Astrocyte (in vitro differentiated cells and primary cell): ENCODE measurements at places on chromosomes 4 and X.

- DNase-seq, result no peak
These were observed 512.9 kb downstream of the FAT4 start for GRCh38 chr4:125827696-125828052.

DNA sequence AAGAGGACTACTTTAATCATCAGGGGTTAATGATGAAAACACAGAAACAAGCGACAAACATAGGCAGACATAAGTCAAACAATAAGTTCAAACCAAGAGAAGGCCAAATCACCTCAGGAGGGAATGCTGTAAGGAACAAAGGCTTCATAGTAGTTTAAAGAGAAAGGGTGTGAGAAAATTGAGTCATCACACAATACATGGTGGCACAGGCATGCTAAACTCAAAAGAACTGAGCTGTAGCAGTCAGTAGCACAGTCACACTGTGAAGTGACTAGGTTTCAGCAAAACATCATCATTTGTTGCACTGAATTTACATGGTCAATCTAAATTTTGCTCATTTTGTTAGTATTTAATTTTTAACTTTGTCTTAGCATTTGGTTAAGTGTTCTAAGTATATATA is 24.2 kb downstream of the SMC1A start:
- no peak for DNase-seq

DNA sequence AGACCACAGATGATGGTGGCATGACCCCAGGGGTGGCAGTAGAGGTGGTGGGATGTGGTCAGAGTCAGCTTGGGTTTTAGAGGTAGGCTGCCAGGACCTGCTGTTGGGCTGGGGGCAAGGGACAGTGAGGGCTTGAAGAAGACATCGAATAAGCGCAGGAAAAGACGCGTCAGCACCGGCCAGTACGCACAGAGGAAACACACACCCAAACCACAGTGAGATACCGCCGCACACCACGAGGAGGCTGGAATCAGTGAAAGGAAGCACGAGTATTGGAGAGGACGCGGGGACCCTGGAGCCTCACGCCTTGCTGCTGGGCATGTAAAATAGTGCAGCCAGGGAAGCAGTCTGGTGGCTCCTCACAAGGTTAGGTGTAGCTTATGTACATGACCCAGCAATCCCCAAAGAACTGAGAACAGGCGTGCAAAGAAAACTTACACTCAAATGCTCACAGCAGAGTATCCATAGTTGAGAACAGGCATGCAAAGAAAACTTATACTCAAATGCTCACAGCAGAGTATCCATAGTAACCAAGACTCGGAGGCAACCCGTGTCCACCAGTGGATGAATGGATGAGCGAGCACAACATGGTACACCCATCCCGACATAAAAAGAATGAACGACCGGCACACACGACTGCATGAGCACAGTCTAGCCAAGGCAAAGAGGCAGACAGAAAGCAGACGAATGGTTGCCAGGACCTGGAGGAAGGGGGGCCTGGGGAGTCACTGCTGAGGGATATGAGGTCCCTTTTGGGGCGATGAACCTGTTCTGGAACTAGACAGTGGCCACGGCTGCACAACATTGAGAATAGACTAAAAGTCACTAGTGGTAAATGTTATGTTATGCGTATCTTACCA is 13.3 kb downstream of the PDZD4 start:
- no peak for DNase-seq

DNA sequence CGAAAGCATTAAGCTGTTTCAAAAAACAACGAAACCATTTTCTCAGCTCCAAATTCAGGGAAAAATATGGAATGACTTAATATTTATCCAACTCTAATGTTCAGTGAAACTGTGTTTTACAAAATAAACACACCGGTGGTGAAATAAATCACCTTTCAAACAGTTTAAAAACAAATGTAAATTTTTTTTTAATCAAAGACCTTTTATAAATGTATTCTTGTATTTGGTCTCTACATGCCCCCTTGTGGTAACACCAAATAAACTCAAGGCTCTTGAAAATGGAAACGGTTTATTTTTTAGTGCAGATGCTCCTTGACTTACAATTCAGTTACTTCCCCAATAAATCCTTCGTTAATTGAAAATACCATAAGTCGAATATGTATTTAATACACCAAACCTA is 45.8 kb upstream of the ITM2A start:
- no peak for DNase-seq

DNA sequence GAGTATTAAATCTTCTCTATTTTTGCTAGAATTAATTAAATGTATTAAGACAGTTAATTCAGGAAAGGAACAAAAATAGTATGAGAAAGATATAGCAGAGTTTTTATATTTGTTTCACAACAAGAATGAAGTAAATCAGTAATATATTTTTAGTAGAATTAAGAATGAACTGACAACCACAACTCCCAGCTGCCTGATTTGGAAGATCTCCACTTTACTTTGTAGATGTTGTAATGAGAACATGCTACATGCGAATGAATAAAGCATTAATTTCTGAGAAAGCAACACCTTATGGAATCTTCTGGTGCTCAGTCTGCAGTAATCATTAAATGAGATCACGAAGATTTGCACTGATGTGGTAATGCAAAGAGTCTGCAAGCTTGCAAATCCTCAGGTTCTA is 695.6 kb upstream of the PCDH7 start:
- DNase-seq, result no peak

- DNase-seq, result no peak
These were observed 27.8 kb downstream of the PPP2R2C start for GRCh38 chr4:6444582-6444981.

DNA sequence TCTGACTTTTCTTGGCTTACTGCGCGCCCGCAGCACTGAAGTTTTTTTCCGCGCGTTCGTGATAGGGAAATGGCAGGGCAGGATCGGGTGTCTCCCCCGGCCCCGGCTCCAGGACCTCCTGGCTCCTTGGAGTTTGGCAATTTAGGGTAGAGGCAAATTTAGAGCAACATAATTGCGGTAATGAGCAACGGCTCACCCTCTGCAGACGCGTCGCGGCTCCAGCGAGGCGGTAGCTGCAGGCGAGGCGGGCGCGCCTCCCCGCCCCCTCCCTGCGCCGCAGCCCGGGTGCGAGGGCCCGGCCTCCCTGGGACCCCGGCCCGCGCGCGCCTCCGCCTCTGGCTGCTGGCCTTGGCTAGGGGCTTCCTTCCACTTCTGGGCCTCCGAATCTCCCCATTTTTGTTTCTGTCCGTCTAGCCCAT is 6.2 kb downstream of the MSX1 start:
- DNase-seq, result no peak

GRCh38 chr4:186644737-186645261 is 78.9 kb downstream of the FAT1 start:
- DNase-seq, result peak; percentile 23

DNA sequence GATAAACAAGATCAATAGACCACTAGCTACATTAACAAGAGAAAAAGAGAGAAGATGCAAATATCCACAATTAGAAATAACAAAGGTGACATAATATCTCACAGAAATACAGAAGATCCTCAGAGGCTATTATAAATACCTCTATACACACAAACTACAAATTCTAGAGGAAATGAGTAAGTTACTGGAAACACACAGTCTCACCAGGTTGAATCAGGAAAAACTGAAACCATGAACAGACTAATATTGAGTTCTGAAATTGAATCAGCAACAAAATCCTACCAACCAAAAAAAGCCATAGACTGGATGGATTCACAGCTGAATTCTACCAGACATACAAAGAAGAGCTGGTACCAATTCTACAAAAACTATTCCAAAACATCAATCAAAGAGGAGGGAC is 211.8 kb upstream of the CPEB2 start:
- no peak for DNase-seq

GRCh38 chr4:107683873-107684272 is 36.2 kb downstream of the PAPSS1 start:
- DNase-seq, result no peak

DNA sequence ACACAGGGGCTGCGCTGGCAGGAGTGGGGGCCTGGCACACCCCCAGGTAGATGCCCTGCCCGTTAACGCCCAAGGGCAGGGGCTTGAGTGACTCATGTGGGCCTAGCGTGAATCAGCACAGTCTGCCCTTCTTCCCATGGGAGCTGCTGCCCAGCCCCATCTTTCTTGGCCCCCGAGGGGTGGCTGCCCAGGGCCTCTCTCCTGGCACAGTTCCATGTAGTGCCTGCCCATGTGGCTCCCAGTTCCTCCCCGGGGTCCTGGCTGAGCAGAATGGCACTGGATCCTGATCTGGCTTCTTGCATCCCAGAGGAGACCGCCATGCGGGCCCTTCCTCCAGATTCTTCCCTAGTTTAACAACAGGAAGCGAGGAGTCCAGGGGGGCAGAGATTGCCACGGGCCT is 2.1 kb upstream of the AVPR2 start:
- DNase-seq, result no peak

GRCh38 chr4:82360298-82361177 is 13.3 kb downstream of the HNRNPD start:
- peak; percentile 14 for DNase-seq

- DNase-seq, result no peak
These were observed 79.2 kb upstream of the GPM6A start for GRCh38 chr4:175891231-175891630.

- DNase-seq, result no peak
These were observed 263.8 kb upstream of the NDST3 start for GRCh38 chr4:117770269-117771102.

GRCh38 chr4:1956631-1957030 is 52.1 kb downstream of the NELFA start:
- no peak for DNase-seq

DNA sequence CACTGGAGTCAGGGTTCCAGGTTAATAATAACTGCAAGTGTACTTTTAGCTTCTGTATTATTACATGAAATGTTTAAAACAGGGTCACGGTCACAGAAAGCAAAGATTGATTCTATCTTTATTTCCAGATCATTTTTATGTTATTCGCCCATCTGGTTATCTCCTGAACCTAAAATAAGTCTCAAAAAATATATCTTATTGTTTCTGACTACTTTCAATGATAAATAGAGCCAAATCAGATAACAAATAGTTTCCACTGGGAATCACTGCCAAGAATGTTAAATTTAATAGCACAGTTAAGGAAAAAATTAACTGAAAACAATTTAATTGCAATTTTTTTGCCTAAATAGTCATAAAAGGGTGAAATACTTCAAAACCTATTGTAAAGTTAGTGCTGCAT is 17.2 kb upstream of the VEGFD start:
- DNase-seq, result no peak

DNA sequence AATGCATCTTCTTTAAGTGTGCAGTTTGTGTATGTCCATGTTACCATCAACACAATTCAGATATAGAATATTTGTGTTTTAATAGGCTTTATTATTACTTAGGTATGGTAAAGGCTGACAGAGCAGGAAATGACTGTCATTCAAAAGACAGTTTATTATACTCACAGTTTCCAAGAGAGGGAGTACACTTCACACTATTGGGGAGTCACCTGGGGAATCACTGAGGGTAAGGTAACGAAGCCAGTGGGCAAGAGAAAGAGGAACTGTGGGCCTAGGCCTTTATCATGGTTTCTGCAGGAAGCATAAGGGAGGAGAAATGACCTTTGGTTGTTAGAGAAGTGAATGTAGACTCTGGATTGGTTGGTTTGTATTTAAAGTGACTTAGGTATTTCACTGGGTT is 235.1 kb upstream of the HCCS start:
- DNase-seq, result no peak

- no peak for DNase-seq
These were observed 9.4 kb downstream of the MGST2 start for GRCh38 chr4:139674875-139675550.

DNA sequence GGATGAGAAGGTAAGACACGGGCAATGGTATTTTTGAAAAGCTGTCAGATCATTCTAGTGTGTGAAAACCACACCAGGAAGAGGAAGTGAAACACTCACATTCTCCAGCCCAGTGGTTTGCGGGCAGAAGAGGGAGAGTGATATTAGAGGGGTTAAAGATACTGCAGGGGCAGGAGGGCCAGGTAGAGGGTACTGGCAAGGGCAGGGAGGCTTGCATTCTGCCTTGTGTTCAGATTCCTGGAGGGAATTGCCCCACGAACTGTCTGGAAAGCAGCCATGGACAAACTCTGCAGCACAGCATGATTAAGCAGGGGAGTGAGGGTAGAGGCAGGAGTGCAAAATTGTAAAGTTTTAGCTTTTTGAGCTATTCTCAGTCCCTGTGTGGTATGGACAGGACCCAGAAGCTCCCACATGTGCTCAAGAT is 30.9 kb downstream of the NIPAL1 start:
- DNase-seq, result no peak

DNA sequence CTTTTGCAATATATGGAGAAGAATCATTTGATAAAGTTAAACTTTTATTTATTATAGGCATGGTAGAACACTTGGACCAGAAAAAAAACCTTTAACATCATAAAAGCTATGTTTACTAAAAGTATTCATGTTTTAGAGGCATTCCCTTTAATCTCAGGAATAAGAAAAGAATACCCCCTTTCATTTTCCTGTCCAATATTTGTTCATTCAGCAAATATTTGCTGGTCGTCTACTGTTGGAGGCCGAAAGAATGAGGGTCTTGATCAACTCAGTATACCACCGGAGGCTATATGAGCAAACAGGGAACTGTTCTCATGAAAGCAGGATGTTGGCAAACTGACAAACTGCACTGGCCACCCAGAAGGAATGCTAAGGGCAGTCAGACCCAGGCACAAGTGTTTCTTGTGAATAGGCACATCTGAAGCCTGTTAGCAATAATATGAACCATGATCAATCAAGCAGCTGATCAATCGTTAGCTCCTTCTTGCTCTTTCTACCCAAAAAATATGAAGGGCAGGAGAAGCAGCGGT is 480.8 kb upstream of the FAT1 start:
- DNase-seq, result no peak

- DNase-seq, result peak; percentile 95
These were observed 345.4 kb upstream of the GATB start for GRCh38 chr4:152106113-152106763.

DNA sequence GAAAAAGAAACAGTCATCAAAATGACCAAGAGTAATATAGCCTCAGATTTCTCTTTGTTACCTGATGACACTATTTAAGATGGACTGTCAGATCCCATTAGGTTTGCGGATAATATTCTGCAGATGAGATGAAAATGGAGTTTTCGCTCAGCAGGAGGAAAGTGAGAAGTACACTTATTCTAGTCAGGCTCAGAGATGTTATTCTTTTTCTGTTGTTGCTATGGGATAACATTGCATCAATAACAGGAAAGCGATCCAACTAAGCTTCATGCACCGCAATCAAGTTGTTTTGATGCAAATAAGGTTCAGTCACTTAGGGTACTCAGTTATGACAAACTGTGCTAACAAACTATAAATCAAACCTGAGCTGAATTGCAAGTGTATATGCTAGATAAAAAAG is 415.0 kb downstream of the CCSER1 start:
- DNase-seq, result no peak

DNA sequence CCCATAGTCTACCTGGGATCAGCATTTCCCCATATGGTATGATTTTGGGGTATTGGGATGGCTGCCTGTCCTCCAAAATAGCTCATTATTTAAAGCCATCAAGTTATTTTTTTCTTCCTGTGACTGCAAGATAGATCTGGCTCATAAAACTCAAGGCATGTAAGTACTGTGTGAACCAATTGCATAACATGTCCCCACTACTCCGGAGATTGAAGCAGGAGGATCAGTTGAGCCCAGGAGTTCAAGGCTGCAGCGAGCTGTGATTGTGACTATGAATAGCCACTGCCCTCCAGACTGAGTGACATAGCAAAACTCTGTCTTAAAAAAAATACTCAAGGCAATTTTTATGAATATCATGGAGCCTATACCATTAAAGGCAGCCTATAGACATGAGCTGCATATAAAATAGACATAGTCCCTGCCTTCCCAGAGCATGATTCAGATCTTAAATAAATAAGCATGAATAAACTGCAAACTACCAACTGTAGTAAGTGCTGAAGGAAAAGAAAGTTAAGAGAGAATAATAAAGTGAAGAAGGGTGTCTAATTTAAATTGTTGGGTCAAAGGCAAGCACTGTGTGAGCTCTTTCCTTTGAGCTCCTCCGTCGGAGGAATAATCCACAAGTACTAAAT is 16.9 kb upstream of the MMAA start:
- no peak for DNase-seq
